ENCODE measurements at places on chromosomes 13 and 19.

GRCh38 chr13:100898431-100898830 lies 223.8 kb upstream of the TMTC4 start:
- DNase-seq = no peak

DNA sequence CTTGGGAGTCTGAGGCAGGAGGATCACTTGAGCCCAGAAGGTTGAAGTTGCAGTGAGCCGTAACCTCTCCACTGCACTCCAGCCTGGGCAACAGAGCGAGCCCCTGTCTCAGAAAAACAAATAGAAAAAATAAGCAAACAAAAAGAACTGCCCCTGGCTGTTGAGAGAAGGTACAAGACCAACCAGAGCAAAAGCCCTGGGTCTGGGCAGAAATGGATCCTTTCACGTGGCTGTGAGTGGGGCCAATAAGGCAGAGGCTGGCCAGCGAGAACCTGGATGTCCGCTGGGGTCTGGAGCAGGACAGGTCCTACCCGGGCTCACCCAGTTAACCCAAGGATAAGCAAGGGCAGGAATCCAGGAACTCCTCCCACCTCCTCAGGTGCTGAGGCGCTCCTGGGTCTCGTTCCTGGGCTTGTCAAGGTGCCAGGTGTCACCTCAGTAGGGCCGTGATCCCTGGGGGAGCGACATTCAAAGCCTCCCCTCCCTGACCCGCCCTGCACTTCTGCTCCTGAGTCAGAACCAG lies 4.7 kb upstream of the SLC5A5 start:
- no peak for DNase-seq

GRCh38 chr19:29514525-29515232 lies 11.1 kb upstream of the VSTM2B start:
- DNase-seq = no peak

GRCh38 chr13:62418376-62418775 lies 1002.7 kb upstream of the PCDH20 start:
- DNase-seq = no peak

DNA sequence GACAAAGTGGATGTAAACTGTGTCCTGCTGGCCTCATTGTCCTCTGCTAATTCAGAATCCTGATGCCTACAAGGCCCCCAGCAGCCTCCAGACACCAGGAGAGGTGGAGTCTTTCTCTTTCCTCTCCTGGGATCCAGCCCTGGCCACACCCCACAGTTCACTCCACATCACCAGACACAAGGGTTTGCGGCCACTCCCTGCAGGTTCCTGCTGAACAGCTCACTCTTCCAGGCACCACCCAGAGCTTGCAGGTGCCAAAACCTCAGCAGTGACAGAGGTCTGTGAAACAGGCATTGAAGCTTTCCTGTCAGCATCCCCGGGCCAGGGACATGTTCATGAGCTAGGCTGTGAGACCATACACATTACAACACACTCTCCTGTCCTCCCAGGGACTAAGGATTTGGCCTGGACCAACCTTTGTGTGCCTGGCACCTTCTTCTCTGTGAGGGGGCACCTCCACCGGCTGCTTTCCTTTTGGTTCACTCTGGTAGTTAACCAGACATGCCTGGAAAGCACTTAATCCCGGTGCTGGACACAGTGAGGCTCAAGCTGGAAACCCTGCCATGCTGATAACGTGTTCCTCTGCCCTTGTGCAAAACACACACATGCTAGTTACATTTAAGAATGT lies 11.1 kb upstream of the ATP12A start:
- DNase-seq = no peak

GRCh38 chr13:105334211-105334610 lies 1201.3 kb downstream of the EFNB2 start:
- DNase-seq = no peak

DNA sequence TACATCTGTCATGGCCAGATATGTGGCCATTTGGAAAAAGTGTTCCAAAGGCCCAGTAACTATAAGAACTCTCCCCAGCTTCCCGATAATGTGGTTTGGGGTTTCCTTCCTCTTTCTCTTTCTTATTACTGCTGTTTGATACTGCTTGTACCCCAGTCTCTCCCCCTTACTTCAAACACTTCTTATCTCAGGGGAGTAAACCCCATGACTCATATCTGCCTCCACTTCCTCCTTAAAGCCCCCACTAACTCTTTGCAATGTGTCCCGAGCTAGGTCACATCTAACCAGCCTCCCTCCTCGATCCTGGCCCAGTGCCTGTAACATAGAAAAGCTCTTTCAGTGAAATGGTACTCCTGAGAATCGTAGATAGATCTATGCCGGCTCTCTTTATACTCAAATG lies 82.4 kb upstream of the STARD13 start:
- DNase-seq = no peak

DNA sequence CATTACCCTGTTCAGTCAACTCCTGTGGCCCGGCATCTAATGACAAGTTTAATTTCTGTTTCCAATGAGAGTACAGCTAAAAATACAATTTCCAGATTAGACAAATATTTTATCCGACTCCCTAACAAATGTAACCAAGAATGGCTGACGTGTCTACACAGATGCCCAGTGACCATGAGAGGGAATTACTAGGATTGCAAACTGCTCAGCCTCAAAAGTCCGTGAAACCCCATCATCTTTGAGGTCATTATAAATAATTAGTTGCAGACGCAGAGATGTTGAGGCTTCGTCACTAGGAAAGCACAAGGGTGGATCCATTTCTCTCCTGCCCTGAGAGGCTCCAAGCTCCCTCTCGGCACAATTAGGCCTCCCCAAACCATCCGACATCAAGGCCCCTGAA lies 104.1 kb upstream of the ZNF507 start:
- DNase-seq = no peak

- DNase-seq = peak; percentile 30
Observed at GRCh38 chr13:97434397-97435201, 630 bp downstream of the RAP2A start.

GRCh38 chr13:113603116-113603710 lies 18.7 kb downstream of the TFDP1 start:
- no peak for DNase-seq

- no peak for DNase-seq
Observed at GRCh38 chr13:105579821-105580710, 955.4 kb downstream of the EFNB2 start.

GRCh38 chr19:51123381-51123800 lies 1.3 kb upstream of the SIGLEC9 start:
- DNase-seq = no peak

DNA sequence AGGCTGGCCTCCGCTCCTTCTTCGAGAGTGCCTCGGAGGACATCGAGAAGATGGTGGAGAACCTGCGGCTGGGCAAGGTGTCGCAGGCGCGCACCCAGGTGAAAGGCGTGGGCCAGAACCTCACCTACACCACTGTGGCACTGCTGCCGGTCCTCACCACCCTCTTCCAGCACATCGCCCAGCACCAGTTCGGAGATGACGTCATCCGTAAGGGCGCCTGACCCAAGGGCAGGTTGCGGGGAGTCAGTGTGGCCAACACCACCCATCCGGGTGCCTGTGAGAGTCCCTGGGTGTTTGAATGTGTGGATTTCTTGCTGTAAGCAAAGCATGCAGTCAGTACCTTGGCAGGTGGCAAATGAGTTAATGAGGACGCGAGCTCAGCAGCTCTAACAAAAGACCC lies 78.8 kb downstream of the RYR1 start:
- no peak for DNase-seq

DNA sequence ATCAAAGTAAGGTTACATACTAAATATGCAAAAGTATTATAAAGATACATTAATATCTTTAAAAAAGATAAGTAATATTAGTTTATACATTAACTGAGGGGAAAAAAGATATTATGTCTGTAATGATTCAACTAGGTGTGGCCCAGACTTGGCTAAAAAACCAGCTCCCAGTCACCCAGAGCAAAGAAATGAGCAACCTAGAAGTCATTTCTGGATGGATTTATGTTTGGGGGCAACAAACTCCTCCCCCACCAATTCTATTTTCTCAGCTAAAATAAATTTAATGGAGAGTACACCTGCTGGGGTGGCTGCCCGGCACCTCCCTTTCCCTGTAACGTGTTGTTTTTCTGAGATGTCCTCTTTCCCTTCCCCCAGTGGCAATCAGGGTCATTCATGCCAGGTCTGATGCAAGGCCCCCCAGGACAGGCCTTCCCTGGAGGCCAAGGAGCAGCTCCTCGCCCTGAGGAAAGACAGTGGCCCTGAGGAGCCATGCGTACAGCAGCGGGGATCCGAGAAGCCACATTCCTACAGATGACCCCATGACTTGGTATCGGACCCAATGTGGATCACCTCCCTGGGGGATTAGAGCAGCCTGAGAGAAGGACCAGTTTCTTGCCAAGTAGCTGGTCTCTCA lies 78.6 kb upstream of the DOCK9 start:
- no peak for DNase-seq
